ENCODE measurements at places on chromosomes 12 and 14. TPM values are rescaled to one million over a fixed set of nuclear protein-coding genes. Genes with fewer than 3 reads are reported as not detected.

SOAT2 gene
- total RNA-seq = not detected

OR6C4 gene
- total RNA-seq = not detected

DNA sequence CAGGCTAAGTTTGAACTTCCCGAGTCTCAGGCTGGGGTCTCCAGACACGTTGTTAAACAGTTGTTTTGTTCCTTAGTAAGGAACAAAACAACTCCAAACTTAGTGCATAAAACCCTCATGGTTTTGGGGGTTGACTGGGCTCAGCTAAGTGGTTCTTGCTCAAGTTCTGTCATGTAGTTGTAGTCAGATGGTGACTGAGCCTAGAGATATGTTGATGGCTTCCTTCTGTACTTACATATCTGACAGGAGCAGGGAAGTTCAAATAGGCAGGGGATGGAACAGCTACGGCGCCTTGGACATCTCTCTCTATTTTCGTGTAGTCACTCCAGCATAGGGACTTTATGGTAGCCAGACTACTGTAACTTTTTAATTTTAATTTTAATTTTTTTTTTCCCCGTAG is 45.7 kb downstream of the SPATS2 start:
- no peak overlapping the region for H3K4me3 ChIP-seq
- H3K27me3 ChIP-seq = no peaks in the 10 kb centered on the region
- DNase-seq = no peak
- no peaks in the 10 kb centered on the region for H3K4me1 ChIP-seq
- no peaks in the 10 kb centered on the region for H3K36me3 ChIP-seq
- H3K27ac ChIP-seq = no peak overlapping the region

- no peak overlapping the region for H3K27ac ChIP-seq
- no peaks in the 10 kb centered on the region for H3K27me3 ChIP-seq
- no peak overlapping the region for H3K4me3 ChIP-seq
These were observed 65.7 kb upstream of the CAPRIN2 start for GRCh38 chr12:30820406-30820946.

- H3K27ac ChIP-seq = no peak overlapping the region
- H3K27me3 ChIP-seq = no peaks in the 10 kb centered on the region
- no peak for DNase-seq
- no peaks in the 10 kb centered on the region for H3K36me3 ChIP-seq
- no peaks in the 10 kb centered on the region for H3K4me1 ChIP-seq
These were observed 758.3 kb downstream of the C12orf50 start for GRCh38 chr12:87270919-87271318.

DNA sequence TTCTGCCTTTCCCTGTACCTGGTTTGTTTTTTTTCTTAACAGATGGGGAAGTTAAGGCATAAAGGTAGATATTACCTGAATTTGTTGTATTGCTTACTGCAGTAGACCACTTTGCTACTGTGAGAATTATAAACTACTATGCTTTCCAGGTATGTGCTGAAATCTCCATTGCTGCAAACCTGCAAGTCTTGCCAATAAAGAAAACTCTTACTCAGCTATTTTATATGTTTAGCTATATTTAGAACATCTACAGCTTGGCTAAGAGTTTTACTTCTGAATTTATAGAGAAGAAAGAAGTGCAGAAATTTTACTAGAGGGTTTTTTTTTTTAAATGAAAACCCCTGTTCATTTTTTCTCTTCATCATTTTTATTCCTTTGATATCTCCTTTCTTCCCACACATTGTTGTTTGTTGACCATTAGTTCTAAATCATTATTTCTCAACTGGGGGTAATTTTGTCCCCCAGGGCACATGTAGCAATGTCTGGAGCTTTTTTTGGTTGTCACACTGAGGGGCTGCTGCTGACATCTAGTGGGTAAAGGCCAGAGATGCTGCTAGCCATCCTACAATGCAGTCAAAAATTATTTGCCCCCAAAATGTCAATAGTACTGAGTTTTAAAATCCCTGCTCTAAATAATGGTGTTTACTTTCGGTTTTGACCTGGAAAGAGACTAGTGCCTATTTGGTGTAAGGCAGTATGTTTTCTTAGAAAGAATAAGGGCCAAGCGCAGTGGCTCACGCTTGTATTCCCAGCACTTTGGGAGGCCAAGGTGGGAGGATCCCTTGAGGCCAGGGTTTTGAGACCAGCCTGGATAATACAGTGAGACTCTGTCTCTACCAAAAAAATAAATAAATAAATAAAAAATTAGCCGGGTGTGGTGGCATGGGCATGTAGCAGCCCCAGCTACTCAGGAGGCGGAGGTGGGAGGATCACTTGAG is 48.6 kb downstream of the PCNX1 start:
- peaks cover 3% of the 10 kb centered on the region for H3K4me1 ChIP-seq
- no peaks in the 10 kb centered on the region for H3K27me3 ChIP-seq
- H3K27ac ChIP-seq = no peak overlapping the region
- H3K36me3 ChIP-seq = no peaks in the 10 kb centered on the region

DNA sequence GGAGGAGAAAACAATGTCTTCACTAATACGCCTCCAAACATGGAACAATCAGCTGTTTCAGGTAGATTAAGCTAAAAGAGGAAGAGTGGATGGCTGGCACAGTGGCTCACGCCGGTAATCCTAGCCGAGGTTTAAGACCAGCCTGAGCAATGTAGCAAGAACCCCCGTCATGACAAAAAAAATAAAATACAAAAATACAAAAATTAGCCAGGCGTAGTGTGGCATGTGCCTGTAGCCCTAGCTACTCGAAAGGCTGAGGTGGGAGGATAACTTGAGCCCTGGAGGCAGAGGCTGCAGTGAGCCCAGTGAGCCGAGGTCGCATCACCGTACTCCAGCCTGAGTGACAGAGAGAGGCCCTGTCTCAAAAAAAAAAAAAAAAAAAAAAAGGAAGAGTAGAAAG is 1.2 kb upstream of the MED13L start:
- peaks cover 19% of the 10 kb centered on the region for H3K4me1 ChIP-seq
- H3K27ac ChIP-seq = no peak overlapping the region
- H3K4me3 ChIP-seq = no peak overlapping the region
- no peaks in the 10 kb centered on the region for H3K36me3 ChIP-seq
- DNase-seq = peak; percentile 5

DNA sequence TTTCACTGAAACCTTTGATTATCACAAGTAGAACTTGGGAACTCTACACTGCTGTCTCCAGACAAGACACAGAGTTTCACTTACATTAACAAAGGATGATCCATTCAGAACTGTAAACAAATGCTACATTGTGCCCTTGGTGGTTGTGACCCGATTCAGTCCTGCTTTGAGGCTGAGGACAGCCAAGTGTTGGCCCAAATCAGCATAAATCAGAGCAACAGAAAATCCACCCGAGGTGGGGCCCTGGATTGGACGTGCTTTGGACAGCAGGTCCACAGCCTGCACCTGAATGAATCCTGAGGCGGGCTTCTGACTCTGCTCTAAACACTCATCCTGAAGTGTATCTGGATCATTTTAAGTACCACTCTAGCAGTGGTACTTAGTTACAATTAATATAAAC is 68.8 kb downstream of the PPP2R5C start:
- peak; percentile 44 for DNase-seq
- no peak overlapping the region for H3K27ac ChIP-seq
- no peaks in the 10 kb centered on the region for H3K36me3 ChIP-seq
- H3K27me3 ChIP-seq = no peaks in the 10 kb centered on the region
- peaks cover 25% of the 10 kb centered on the region for H3K4me1 ChIP-seq
- H3K4me3 ChIP-seq = no peak overlapping the region

GRCh38 chr14:66140213-66140918 is 345.8 kb upstream of the CCDC196 start:
- H3K27ac ChIP-seq = no peak overlapping the region
- DNase-seq = no peak
- no peaks in the 10 kb centered on the region for H3K27me3 ChIP-seq
- H3K36me3 ChIP-seq = no peaks in the 10 kb centered on the region
- H3K4me1 ChIP-seq = no peaks in the 10 kb centered on the region
- no peak overlapping the region for H3K4me3 ChIP-seq

GRCh38 chr14:48805315-48805714 is 780.9 kb downstream of the RPS29 start:
- H3K36me3 ChIP-seq = no peaks in the 10 kb centered on the region
- H3K4me3 ChIP-seq = no peak overlapping the region
- H3K27ac ChIP-seq = no peak overlapping the region
- peaks cover 4% of the 10 kb centered on the region for H3K4me1 ChIP-seq

DNA sequence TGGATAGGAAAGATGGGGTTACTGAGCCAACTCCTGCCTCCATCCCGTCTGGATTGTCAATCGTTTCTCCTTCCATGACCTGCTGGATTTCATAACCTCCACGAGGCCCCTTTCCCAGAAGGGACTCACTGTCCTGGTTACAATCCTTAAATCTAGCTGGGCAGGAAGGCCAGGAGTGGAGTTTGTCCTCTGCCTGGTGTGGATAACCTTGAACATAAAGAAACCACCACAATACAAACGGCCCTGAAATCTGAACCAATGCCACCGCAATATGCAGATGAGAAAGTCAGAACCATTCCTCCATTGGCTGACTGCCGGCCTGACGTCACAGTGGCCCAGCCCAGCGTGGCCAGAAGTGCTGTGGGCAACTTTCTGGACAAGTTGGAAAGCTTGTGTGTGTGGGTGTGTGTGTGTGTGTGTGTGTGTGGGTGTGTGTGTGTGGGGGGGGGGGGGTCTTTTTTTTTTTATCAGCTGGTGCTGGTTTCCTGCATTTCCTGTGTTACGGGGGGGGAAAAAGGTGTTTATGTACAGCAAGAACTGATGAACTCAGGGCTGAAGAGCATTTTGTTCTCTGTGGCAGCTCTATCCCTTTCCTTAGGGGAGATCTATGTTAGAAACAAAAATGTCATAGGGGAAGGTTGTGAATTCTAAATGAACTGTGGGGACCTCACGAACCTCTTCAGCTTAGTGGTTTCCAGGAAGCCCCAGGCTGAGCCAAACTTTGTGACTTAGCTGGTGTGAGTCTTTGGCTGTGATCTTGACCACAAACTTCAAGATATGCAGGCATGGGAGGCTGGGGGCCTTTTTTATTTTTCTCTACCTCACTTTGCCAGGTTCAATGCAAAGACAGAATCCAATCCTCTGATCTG is 81.6 kb upstream of the MED13L start:
- H3K27me3 ChIP-seq = no peaks in the 10 kb centered on the region
- no peaks in the 10 kb centered on the region for H3K36me3 ChIP-seq
- no peak overlapping the region for H3K4me3 ChIP-seq
- peak overlapping the region; percentile 73 for H3K27ac ChIP-seq
- DNase-seq = peak; percentile 95

GRCh38 chr12:32398816-32399369 is 465 bp upstream of the FGD4 start:
- no peak for DNase-seq
- peaks cover 8% of the 10 kb centered on the region for H3K4me1 ChIP-seq
- H3K27ac ChIP-seq = peak overlapping the region; percentile 51
- peak overlapping the region; percentile 93 for H3K4me3 ChIP-seq
- no peaks in the 10 kb centered on the region for H3K36me3 ChIP-seq

- no peaks in the 10 kb centered on the region for H3K36me3 ChIP-seq
- H3K27ac ChIP-seq = no peak overlapping the region
- no peak for DNase-seq
- H3K27me3 ChIP-seq = no peaks in the 10 kb centered on the region
These were observed 21.3 kb upstream of the SRRM4 start for GRCh38 chr12:118959985-118960560.
